ENCODE measurements at places on chromosomes 1 and 21.
A peak's percentile ranks its signal among the peaks of the same experiment; 100 is the strongest.

DNA sequence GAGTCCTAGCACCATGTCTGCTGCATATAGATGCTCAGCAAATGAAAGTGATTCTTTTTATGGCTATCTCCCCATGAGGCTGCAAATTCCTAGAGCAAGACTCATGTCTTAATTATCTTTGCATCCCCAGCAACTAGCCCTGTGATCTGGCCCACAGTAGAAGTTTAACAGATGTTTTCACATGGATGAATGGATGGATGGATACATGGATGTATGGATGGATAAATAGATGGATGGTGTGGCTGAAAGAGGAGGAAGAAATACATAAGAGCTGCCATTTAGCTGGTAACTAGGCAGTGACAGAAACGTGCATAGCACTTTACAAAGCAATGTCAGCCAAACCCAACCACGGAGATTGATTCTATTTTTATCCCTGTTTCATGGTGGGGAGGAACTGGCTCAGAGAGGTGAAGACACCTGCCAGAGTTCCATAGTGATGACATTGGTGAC, 32.7 kb upstream of the ZBTB40 start:
- peak; percentile 83 for DNase-seq

- DNase-seq: peak; percentile 63
Measured at GRCh38 chr1:3604468-3604974, 6.8 kb downstream of the MEGF6 start.

DNA sequence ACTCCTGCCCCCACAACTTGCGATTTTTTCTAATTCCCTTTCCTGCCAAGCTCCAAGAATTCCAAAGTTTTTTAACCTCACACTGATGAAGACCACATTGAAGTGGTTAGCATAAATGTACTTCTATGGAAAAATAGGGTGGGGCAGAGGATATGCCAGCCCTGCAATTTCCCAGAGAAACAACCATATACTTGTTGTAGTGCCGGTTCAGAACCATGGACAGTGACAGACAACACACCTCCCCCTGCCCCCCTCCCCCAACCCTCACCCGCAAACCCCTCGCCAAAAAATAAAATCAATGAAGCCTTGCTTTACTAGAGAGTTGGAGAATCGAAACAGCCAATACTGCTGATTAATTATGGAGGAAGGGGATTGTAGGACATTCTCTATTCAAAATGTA, 109.5 kb upstream of the GRIK3 start:
- DNase-seq: no peak

GRCh38 chr1:77797991-77798390, 18.5 kb downstream of the MIGA1 start:
- DNase-seq: peak; percentile 60

- DNase-seq: peak; percentile 61
Measured at GRCh38 chr1:27658951-27659496, 13.0 kb downstream of the IFI6 start.
